ENCODE measurements at places on chromosomes 16 and 17. TPM values are rescaled to one million over a fixed set of nuclear protein-coding genes. Genes with fewer than 3 reads are reported as not detected.

DNA sequence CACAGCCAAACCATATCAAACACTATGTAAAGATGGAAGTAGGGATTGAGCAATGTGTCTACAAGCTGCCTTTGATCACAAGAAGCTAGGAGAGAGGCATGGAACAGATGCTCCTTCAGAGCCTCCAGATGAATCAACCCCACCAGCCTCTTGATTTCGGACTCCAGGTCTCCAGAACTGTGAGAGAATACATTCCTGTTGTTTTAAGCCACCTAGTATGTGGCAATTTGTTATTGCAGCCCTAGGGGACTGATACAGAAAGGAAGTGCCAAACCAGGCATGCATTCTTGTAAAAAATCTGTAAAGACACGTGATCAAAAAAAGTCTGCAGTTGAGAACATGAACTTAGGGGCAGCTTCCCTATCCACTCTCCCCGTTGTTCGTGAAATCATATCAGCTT, 91.1 kb downstream of the C17orf67 start:
- H3K27me3 ChIP-seq: no peaks in the 10 kb centered on the region
- H3K36me3 ChIP-seq: no peaks in the 10 kb centered on the region
- no peak for DNase-seq
- H3K4me1 ChIP-seq: peaks cover 1% of the 10 kb centered on the region

GRCh38 chr16:66286527-66286926, 80.0 kb upstream of the CDH5 start:
- no peaks in the 10 kb centered on the region for H3K27me3 ChIP-seq
- H3K27ac ChIP-seq: no peak overlapping the region
- no peaks in the 10 kb centered on the region for H3K4me1 ChIP-seq
- no peak for DNase-seq
- no peaks in the 10 kb centered on the region for H3K36me3 ChIP-seq
- H3K4me3 ChIP-seq: no peak overlapping the region

DNA sequence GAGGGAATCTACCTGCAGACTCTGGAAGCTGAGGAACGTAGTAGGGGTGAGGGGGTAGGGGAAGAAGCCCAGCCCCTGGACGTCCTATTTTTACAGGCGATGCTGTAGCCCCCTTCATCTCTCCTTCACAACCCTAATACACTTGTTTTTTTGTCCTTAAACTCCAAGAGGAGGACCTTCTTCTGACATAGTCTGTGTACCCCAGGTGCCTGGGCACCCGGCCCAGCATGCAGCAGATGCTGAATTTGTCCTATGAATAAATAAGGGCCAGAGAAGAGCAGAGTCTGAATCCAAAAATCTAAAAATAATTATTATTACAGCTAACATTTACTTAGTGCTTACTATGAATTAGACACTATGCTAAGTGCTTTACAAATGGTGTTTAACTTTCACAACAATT, 5.1 kb downstream of the KIF18B start:
- no peaks in the 10 kb centered on the region for H3K4me1 ChIP-seq
- no peaks in the 10 kb centered on the region for H3K27me3 ChIP-seq
- H3K36me3 ChIP-seq: no peaks in the 10 kb centered on the region

DNA sequence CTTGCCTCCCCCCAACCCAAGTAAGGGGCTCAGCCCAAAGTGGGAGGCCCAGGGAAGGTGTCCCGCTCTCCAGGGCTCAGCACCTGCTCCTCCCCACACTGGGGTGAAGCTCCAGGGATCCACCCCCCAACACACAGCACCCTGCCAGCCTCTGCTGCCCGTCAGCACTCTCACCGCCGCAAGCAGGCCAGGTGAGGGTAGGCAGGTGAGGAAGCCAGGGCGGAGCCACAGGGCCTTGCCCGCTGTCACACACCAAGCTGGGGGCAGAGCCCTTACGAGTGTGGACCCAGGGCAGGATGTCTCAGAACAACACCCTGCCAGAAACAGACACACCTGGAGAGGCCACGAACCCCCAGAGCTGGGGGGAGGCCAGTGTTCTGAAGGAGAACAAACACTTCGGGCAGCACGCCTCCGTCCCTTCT, 19.5 kb downstream of the PLLP start:
- H3K4me1 ChIP-seq: peaks cover 2% of the 10 kb centered on the region
- H3K27me3 ChIP-seq: no peaks in the 10 kb centered on the region
- peak; percentile 34 for DNase-seq
- no peak overlapping the region for H3K27ac ChIP-seq

DNA sequence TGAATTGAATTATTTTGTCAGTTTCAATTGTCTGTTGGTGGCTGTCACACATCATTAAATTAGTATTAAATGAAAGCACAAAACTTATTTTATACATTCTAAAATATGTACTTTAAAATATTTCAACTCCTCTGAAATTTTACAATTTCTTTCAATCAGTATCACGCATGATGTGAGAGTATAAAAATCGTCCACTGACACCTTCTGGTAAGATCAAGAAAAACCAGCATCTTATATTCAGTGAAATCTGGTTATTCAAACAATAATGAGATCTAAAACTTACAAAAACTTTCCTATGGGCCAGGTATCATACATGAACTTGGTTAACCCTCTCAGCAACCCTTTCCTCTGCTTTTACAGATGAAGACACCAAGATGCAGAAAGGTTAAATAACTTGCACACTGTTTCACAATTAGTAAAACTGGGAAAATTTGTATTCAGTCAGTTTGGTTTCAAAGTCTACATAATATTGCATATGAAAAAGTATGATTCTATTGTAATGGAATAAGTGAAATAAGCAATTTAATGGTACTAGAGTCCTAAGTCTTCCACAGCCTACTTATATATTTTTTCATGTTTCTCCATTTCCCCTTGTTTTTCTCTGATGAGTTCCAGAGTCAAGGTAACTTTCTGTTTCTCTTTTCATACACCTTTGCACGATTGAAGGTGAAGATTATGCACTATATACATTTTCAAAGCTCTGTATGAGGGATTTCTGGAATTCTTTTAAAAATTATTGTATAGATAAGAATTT, 58.7 kb downstream of the EFCAB5 start:
- H3K27ac ChIP-seq: no peak overlapping the region
- H3K36me3 ChIP-seq: no peaks in the 10 kb centered on the region

DCAKD gene
- 48.0 TPM for total RNA-seq

- no peaks in the 10 kb centered on the region for H3K27me3 ChIP-seq
- no peak for DNase-seq
- H3K36me3 ChIP-seq: no peaks in the 10 kb centered on the region
- no peak overlapping the region for H3K27ac ChIP-seq
- H3K4me1 ChIP-seq: peaks cover 16% of the 10 kb centered on the region
Observed at GRCh38 chr16:676913-677312, 1.4 kb downstream of the RHBDL1 start.

DNA sequence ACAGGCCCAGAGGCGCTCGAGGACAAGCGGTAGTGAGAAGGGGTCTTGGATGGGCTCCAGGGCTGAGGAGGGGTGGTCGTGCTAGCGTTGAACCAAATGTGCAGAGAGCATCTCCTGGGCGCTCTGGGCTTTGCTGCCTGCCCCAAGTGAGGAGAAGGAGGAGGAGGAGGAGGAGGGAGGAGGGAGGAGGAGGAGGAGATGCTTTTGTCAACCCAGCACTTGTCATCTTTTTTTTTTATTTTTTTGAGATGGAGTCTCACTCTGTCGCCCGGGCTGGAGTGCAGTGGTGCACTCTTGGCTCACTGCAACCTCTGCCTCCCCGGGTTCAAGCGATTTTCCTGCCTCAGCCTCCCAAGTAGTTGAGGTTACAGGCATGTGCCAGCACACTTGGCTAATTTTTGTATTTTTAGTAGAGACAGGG, 59.8 kb downstream of the PGS1 start:
- no peaks in the 10 kb centered on the region for H3K36me3 ChIP-seq
- DNase-seq: no peak
- peaks cover 2% of the 10 kb centered on the region for H3K4me1 ChIP-seq
- no peaks in the 10 kb centered on the region for H3K27me3 ChIP-seq
- no peak overlapping the region for H3K4me3 ChIP-seq

- no peaks in the 10 kb centered on the region for H3K36me3 ChIP-seq
- no peaks in the 10 kb centered on the region for H3K27me3 ChIP-seq
- DNase-seq: no peak
- no peak overlapping the region for H3K4me3 ChIP-seq
- H3K4me1 ChIP-seq: peaks cover 1% of the 10 kb centered on the region
Observed at GRCh38 chr17:37134050-37134449, 185.3 kb downstream of the AATF start.

DNA sequence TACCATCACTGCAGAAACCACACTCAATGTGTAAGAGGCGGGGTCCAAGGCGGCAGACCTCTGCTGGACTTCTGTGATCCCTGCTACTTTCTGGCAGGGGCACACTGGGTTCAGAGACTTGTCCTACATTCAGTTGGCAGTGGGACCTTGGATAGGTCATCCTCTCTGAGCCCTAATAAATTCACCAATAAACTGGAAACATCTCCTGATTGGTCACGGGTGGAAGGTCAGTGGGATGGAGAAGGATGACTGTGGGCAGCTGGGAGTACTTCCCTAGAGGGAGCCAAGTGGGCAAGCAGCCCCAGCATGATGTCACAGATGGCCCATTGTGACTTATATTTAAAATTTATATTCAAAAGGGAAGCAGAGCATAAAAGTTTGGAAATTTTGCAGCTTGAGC, 49.7 kb downstream of the RNF112 start:
- no peak overlapping the region for H3K4me3 ChIP-seq
- H3K4me1 ChIP-seq: peaks cover 8% of the 10 kb centered on the region
- H3K27ac ChIP-seq: no peak overlapping the region
- H3K27me3 ChIP-seq: no peaks in the 10 kb centered on the region
- H3K36me3 ChIP-seq: no peaks in the 10 kb centered on the region
- DNase-seq: no peak

DNA sequence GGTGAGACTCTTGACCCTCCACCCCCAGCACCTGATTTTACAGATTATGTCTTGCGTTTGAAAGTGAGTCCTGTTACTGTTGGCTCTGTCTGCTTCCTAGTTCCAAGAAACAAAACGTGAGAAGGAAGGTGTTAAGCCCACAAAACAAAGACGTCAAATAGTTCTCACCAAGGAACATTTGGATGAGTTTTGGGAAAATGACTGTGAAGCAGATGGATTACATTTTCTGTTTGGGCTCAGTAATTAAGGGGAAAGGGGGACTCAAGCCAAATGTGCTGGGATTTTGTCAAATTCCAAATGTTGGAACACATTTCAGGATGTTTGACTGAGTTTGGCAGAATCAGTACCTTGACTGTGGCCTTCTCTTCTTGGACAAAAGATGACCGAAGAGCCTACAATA, 71.2 kb downstream of the PCTP start:
- no peaks in the 10 kb centered on the region for H3K4me1 ChIP-seq
- no peaks in the 10 kb centered on the region for H3K36me3 ChIP-seq
- no peak overlapping the region for H3K4me3 ChIP-seq
- no peak for DNase-seq

- H3K36me3 ChIP-seq: no peaks in the 10 kb centered on the region
- no peak overlapping the region for H3K4me3 ChIP-seq
- H3K4me1 ChIP-seq: no peaks in the 10 kb centered on the region
- no peak overlapping the region for H3K27ac ChIP-seq
- DNase-seq: no peak
Observed at GRCh38 chr16:60641067-60641665, 1395.1 kb downstream of the CDH8 start.

FKBP10 gene
- total RNA-seq: 79.6 TPM

DNA sequence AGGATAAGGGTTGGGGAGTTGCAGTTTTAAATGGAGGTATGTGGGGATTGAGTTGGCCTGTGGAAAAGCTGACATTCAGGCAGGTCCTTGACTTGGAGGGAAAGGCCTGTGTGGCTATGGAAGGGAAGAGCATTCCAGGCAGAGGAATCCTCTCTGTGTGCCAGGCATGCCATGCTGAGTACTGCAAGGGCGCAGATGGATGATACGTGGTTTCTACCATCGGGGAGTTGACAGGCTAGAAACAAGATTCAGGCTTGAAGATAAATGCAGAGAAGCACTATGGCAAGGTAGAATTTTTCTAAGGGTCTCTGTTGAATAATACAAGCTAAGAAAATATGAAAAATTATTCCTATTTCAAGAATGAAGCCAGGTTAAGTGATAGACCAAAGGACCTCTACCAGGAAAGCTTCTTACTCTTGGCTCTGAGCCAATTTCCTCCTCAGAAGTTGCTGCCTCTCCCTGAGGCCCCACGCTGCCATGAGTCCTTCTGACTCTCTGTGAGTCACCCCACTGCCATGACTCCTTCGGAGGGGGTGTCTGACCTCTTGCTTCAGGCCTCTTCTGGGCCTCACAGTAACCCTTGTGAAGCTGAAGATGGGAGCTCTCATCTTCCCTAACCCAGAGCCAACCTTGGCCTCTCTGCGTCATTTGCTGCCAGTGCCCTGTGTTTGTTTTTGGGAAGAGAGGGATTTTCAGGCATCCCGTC, 75.8 kb downstream of the WNT3 start:
- H3K4me3 ChIP-seq: no peak overlapping the region
- no peaks in the 10 kb centered on the region for H3K36me3 ChIP-seq
- no peak overlapping the region for H3K27ac ChIP-seq
- no peaks in the 10 kb centered on the region for H3K27me3 ChIP-seq
- H3K4me1 ChIP-seq: no peaks in the 10 kb centered on the region

DNA sequence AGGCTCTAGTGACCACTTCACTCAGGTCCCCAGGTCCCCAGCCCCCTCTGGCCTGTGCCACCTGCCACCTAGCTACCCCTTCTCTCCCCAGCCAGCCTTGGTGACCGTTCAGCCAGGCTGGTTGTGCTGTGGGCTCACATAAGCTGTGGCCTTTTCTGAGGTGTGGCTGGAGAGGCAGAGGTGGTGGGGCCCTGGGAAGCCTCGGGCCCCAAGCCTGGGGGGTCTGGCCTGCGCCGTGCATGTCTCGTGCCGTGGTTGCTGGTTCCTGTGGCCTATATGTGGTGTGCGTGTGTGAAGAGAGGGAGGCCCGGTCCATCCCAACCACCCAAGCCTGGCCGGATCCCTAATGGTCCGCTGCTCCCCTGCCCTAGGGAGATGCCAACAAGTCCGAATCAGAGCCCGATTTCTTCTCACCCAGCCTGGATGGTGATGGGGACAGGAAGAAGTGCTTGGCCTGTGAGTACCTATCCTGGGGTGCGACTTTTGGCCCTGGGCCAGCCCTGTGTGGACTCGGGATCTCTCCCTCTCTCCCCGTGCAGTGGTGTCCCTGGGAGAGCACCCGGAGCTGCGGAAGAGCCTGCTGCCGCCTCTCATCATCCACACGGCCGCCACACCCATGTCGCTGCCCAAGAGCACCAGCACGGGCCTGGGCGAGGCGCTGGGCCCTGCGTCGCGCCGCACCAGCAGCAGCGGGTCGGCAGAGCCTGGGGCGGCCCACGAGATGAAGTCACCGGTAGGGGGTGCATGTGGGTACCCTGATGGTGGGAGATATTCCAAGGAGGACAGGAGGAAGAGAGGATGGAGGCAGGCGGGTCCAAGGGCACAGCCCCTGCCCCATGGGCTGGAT, 35.9 kb downstream of the CACNA1G start:
- no peaks in the 10 kb centered on the region for H3K4me1 ChIP-seq
- H3K27me3 ChIP-seq: no peaks in the 10 kb centered on the region
- no peak overlapping the region for H3K27ac ChIP-seq
- no peak for DNase-seq

Measured in ovary (tissue), 10 donors.